ENCODE measurements at places on chromosomes 7 and 10.

GRCh38 chr7:91243591-91244301 lies 20.5 kb upstream of the FZD1 start:
- no peak for DNase-seq

DNA sequence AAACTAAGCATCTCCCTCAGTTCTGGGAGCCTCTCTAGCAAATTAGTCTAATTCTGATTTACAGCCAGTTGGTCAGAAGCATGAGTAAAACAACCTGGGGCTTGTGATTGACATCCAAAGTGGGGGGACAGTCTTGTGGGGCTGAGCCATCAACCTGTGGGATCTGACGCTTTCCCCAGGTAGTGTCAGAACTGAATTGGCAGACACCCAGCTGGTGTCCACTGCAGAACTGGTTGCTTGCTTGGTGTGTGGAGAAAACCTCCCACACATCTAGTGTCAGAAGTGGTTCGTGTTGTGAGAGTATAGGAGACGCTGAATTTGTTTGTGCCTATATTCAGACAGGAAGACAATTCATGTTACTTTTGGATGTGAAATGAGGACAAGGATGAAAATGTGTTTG lies 92.2 kb upstream of the PDCD4 start:
- DNase-seq = no peak

DNA sequence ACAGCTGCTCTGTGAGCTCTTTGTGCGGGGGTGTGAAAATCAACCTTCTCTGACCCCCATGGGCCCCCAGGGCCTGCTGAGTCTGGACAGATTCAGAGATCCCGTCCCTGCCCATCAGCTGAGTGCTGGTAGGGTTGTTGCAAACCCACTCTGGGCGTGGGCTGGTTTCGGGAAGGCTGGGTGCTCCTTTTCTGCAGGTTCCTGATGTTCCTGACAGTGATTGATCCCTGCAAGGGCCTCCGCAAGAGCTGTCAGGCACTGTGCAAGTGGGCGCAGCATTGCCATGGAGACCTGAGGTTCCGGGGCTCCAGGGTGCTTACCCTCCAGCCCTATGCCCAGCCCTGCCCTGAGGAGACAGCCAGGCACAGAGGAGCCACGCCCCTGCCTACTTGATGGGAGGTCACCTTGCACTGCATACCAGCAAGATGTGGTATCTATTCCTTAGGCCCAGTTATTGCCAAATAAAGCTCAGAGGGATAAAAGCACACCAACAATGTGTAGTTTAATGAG lies 44.3 kb upstream of the INPP5A start:
- DNase-seq = no peak

DNA sequence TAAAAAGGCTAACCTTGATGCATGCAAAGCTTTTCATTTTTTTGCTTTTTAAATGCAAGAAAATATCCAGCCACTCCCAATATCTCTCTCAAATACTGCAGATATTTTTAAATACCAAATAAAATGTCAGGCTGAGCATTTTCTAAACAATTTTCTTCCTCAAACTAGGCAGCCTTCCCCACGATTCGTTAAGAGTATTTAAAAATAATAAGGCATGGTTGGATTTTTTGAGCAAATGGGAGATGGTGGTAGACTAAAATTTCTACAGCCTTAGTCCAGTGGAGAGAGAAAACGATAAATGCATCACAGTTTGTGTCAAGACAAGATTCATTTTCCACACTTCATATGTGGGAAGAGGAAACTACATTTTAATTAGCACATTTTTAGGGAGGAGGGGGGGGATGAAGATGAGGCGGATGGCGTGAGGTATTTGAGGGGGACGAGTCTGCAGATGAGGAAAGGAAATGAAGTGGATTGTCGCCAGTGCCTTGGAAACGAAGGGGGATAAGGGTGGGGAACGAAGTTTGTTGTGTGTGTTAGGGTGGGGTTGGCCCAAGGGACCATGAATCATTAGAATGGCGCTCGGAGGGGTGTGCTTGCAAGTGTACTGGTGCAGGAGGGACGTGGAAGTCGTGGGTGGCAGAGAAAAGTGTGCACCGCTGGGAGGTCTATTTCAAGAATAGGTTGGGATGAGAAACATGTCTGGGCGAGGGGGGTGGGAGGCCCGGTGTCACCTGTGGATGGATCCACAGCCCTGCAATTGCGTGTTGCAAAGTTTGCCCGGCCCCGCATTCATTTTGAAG lies 1.2 kb upstream of the ADD3 start:
- DNase-seq = peak; percentile 64

- no peak for DNase-seq
Measured at GRCh38 chr7:98214811-98215321, 3.6 kb downstream of the BHLHA15 start.

GRCh38 chr7:157404845-157405481 lies 68.2 kb downstream of the DNAJB6 start:
- no peak for DNase-seq

- DNase-seq = peak; percentile 47
Measured at GRCh38 chr10:17512341-17513001, 58.1 kb upstream of the ST8SIA6 start.

DNA sequence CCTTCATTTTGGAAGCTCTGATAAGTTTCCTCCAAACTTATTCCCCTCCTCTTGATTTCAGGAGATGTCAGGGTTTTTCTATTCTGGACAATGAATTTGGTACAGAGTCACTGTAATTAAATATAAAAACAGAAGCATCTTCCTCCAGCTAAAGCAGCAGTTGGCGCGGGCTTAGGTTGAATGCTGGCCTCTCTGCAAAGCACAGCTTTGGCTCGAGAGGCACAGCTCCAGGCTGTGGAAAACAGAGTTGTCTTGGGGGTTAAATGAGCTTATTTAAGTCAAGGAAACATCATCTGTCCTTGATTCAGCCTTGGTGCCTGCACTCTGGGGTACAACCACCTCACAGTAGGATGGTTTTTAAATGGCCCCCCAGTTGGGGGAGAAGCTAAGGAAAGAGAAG lies 35.0 kb upstream of the PDCD4 start:
- DNase-seq = no peak

GRCh38 chr7:92622685-92623084 lies 32.5 kb upstream of the FAM133B start:
- no peak for DNase-seq

GRCh38 chr10:104541820-104542219 lies 99.3 kb upstream of the SORCS3 start:
- DNase-seq = no peak

DNA sequence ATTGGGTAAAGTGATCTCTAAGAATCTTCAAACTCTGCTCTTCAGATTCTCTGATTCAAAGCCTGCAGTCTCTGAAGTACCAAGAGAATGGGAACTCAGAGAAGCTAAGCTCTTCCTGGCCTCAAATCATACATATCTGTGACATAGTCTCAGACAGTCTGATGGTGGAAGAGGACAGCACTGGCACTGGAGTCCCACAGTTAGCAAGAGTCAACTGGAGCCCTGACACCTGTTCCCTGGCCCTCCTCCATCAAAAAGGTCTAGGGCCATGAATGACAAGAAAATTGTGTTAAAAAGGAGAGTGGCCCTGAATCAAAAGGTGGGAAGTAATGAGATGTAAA lies 37.7 kb downstream of the PRSS2 start:
- no peak for DNase-seq

DNA sequence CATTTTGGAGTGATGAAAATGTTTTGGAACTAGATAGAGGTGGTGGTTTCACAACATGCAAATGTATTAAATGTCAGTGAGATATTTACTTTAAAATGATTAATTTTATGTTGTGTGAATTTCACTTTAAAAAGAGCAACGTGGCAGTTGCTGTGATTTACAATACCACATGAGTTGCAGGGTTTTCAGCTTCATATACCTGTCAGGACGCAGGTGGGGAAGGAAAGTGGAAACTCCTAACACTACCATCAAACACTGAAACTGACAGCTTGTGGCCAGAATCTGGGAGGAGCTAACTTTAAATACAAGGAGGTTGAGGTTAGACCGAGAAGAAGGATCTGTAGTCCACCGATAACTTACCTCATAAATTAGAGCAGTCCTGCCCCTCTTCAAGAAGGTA lies 168.9 kb upstream of the TMEM72 start:
- no peak for DNase-seq

DNA sequence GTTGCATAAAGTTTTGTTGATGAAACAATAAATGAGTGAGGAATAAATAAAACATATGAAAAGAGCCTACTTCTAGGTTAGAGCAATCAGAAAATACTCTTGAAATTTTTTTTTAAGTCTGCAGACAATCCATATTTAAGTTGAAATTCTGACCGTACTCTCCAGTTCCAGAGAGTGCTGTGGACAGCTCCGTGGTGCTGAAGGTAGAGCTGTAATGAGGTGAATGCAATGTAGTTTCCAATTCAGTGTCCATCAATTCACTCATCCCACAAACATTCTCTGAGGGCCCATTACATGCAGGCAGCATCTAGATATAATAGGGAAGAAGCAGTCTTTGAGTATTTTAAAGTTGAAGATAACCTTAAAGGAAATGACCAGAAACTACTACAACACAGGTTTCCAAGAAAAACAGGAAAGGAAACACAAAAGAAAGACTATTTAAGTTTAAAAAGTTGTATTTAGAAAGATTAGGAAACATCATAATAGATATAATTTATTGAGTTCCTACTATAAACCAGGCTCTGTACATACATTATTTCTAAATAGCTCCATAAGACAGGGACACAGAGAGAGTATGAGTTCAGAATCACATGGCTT lies 44.0 kb upstream of the CRTAC1 start:
- no peak for DNase-seq

- DNase-seq = no peak
Measured at GRCh38 chr10:101226491-101227428, 2.5 kb downstream of the LBX1 start.
